ENCODE measurements at places on chromosomes 1 and 21.

GRCh38 chr1:44168520-44169098, 27.2 kb upstream of the KLF18 start:
- no peak for DNase-seq

DNA sequence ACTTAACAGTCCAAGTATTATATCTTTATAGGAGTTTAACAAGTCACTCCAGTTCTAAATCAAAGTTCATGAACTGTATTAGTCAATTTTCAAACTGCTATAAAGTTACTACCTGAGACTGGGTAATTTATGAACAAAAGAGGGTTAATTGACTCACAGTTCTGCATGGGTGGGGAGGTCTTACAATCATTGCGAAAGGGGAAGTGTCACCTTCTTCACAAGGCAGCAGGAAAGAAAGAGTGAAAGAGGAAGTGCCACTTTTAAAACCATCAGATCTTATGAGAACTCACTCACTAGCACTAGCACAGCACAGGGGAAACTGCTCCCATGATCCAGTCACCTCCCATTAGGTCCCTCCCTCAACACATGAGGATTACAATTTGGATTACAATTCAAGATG, 70.0 kb downstream of the CLCA4 start:
- no peak for DNase-seq

DNA sequence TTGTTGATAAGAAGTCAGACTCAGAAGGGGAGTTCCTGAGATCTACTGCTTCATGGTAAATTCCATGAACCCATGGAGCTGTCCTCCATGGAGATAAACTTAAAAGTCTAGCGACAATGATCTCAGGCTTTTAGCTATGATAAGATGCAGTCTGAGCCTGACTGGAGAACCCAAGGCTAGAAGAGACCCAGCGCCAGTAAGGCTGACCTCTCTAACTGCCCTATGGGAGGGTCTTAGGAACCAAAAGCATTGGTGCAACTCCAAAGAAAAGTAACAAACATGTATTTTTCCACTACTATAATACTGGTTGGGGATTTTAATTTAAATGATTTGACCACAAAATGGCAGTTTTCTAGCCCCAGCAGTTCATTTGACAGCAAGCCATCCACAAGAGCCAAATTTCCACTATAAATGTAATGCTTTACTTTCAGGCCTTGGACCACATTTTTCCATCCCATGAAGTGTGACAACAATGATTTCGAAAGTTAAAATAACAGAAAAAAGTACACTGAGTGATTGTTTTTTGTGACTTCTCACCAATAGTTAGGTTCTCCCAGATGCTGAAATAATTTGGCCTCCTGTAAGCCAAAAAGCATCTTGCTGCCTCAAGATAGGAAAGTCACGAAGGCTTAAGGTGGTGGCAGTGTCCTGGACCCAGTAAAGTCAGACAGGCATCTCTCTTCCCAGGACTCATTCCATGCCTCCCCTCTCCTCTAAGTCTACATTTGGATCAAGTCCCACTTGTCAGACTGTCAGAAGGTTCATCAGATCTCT, 43.1 kb upstream of the EXOSC10 start:
- no peak for DNase-seq

- peak; percentile 66 for DNase-seq
These were observed 21.9 kb upstream of the ALDH4A1 start for GRCh38 chr1:18924221-18924691.

DNA sequence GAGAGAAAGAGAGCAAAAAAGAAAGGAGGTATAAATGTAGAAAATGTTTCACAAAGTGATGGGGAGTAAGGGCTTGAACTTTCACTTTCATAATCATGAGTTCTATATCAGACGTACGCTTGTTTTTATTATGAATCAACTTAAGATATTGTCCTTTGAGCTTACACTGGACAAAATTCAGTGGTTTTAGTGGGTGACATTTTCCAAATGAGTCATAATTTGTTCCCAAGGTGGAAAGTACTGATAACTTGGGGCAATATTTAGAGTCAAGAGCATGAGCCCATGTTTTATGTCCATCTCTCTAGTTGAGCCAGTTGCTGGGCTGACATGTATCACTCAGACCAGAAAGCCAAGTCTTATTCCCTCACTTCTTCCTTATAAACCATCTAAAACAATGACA, 161.6 kb downstream of the CHRM3 start:
- DNase-seq = no peak

- DNase-seq = no peak
These were observed 668.0 kb upstream of the ZP4 start for GRCh38 chr1:238558746-238559145.

GRCh38 chr1:225143001-225143400, 213.5 kb downstream of the DNAH14 start:
- no peak for DNase-seq

DNA sequence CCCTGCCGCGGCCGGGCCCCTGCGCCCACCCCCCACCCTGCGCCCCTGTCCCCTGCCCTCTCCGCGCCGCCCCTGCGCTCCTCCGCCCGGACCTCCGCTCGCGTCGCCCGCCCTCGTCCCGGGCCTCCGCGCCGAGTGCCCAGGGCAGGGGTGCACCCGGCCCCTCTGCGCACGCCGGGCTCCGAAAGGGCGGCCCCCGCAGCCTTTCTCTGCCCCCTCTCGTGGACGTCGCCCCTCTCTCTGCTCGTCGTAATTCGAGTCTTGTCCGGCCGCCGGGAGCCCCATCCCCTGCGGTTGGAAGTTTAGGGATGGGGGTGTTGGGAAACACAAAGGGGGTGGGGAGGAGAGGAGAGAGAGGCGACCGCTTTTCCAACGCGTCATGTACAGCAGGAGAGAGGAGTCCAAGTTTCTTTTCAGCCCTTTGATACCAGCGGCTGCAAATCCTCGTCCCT, 407 bp downstream of the GALNT2 start:
- DNase-seq = peak; percentile 74

All from GM23248 (cell line).